ENCODE measurements at places on chromosomes 1 and 21.

- DNase-seq = peak; percentile 12
Measured at GRCh38 chr1:47703981-47704596, 266.2 kb downstream of the FOXD2 start.

- DNase-seq = no peak
Measured at GRCh38 chr1:228313536-228314277, 92.9 kb downstream of the TRIM11 start.

- DNase-seq = no peak
Measured at GRCh38 chr21:45855248-45855811, 126.2 kb upstream of the COL6A1 start.

DNA sequence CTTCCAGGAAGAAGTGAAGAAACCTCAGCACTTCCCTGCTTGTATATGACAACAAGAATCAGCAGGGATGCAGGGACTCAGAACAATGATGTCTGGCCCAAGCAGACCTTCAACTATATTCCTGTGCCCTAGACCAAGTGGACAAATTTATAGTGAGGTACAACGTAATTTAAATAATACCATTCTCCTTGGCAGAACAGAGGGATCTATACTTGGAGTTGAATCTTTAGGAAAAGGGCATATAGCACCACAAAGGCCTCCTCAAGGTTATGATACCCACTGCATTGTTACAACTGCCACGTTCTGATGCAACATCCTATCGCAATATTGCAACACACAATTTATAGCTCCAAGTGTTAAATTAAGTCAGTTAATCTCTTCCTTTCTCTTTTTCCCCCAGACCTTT lies 29.1 kb upstream of the GFI1 start:
- peak; percentile 42 for DNase-seq

GRCh38 chr1:189960769-189961168 lies 516.9 kb downstream of the BRINP3 start:
- no peak for DNase-seq

DNA sequence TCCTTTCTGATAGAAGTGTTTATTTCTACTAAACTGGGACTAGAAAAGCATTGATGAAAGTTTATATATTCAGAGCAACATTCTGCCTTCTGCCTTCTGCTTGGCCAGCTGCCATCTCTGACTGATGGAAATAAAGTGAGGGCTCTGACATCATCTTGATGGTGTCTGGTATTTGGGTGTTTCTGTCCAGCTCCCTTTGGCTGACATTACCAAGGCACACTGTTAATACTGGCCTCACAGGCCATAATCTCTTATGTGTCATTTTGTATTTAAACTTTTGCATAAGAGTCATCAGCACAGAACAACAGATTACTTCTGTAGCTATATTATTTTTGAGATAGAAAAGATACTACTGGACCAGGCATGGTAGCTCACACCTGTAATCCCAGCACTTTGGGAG lies 216.9 kb downstream of the RYR2 start:
- no peak for DNase-seq

DNA sequence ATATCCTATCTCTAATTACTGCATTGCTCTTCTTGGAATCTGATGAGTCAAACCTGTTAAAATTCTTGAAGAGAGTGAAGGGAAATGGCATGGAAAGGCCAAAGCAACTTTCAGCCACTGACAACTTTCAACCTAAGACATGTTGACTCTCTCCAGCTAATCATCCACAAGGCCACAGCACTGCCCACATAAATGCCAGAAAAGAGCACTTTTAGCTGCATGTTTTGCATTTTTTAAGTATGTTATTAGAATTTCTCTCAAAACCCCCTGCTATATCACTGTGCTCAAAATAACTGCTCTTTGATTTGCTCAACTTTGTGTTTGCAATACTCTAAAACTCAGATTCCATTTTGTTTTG lies 352.5 kb downstream of the ADGRL2 start:
- DNase-seq = no peak

DNA sequence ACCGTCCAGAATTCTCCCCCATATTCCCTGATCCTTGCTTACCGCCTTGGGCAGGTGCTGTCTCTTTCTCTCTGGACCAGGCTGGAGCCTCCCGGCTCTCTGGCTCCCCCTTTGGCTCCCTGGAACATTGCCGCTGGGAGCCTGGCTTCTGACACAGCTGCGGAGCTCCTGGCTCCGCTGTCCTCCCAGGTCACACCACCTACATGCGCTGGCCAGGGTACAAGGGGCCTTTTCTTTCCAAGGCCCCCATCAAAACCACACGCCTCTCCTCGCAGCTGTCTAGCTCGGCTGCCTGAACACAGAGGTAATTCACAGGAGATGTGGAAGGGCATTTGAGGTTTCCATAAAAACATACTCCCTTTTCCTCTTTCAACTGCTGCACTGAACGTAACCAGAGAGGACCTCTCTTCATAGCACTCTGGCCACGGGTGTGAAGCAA lies 7.5 kb upstream of the ZNF648 start:
- DNase-seq = peak; percentile 0

- no peak for DNase-seq
Measured at GRCh38 chr1:58155418-58156123, 391.0 kb downstream of the OMA1 start.

DNA sequence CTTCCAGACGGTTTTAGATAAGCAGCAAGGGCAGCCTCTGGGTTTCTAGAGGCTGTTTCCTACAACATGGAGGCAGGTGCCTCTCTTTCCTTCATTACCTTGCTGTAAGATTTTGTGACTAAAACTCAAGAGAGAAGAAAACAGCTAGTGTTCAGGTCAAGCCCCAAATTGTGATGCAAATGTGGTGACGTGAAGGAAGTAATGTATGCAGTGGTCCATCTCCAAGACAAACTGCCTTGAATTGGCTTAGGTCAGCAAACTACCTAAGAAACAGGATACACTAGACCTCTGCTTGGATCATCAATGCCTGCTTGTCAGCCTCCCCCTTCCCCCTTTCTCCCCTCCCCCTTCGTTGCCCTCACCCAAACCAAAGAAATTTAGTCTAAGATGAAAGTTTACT lies 28.9 kb upstream of the RIPK4 start:
- no peak for DNase-seq

- peak; percentile 93 for DNase-seq
Measured at GRCh38 chr1:243596431-243597062, 253.5 kb downstream of the AKT3 start.

DNA sequence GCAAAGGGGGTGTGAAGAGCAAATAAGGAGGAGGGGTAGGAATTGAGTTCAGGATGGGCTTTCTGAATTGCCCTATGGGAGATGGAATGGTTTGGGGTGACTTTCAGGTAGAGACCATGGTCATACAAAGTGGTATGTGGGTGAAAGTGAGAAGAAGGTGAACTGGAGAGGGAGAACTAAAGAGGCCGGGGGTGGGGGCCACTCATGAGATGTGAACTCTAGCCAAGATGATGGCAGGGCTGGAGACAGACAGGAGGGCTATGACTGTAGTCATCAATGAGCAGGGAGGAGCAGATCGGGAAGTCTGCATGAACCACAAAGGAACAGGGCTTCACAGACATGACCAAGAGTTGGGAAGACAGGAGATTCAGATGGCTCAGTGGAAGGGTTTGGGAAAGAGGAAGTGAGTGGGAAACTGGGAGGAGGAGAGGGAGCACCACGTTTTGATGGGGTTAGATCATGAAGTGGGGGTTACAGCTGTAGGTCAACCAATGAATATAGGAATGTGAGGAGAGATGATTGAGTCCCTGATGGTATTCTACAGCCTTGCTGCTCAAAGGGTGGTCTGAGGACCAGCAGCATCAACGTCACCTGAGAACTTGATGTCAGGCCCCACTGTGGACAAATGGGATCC lies 20.7 kb upstream of the LRRC8D start:
- no peak for DNase-seq

- DNase-seq = no peak
Measured at GRCh38 chr1:101465941-101466340, 229.1 kb downstream of the S1PR1 start.

GRCh38 chr1:18188820-18189517 lies 81.4 kb downstream of the IGSF21 start:
- DNase-seq = no peak

- DNase-seq = no peak
Measured at GRCh38 chr1:29289493-29289892, 53.2 kb downstream of the PTPRU start.

DNA sequence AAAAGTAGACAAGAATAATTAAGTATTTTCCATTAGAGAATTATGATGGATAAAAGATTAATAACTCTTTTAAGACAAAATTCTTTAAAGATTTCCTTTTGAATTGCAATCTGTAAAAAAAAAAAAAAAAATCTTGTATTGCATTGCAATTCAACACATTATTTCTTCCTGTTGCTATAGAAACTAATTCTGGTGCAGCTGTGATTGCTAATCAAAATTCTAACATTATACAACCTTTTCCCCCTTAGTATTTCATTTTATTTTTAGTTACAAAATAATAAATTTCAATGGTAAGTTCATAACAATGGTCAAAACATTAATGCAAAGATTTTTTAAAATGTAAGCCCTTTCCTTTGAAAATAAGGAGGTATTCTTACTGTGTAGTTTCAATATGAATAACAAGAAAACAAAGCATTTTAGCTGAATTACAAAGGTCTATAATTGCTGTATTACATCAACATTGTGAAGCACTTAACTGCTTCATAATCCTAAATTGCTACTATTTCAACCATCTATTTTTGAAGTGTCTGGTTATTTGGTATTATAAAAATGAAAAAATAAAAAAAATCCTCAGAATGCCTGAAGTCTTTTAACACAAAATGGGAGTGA lies 135.0 kb downstream of the SYT14 start:
- no peak for DNase-seq

DNA sequence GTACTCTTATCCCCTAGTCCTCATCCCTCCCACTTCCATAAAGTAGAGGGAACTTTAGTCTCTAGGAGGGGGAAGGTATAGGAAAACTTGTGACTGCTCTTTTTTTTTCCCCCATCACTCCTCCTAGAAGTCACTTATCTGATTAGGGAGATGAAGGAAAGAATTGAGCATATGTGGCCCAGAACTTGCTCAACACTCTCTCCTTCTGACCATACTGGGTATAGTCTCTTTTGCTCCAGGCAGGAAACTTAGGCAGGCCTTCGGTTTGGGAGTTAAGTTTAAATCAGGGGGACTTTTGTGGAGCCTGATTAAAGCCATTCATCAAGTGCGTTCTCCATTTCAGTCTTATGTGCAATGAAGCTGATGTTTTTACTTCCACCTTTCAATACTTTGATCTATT lies 5.8 kb downstream of the UBE2U start:
- peak; percentile 30 for DNase-seq

DNA sequence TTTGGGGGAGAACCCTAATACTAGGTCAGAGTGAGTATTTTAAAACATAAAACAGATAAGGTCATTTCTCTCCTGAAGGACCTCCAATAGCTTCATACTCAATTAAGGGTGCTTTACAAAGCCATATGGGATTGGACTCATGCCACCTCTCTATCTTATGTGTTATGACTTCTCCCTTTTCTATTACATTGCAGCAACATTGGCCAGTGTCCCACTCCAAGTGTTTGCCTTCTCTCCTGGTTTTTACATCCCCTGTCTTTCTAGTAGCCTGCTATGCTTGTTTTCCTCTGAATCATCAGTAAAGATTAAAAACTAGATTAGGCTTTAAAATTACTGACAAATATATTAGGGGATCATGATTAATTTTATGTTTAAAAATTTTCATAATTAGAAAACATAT lies 66.6 kb downstream of the SCMH1 start:
- DNase-seq = peak; percentile 54

GRCh38 chr1:201916649-201917249 lies 28.1 kb downstream of the SHISA4 start:
- DNase-seq = peak; percentile 99

- DNase-seq = peak; percentile 96
Measured at GRCh38 chr1:8121261-8122159, 95.4 kb upstream of the ERRFI1 start.

- peak; percentile 18 for DNase-seq
Measured at GRCh38 chr1:55287723-55288122, 72.6 kb upstream of the USP24 start.

DNA sequence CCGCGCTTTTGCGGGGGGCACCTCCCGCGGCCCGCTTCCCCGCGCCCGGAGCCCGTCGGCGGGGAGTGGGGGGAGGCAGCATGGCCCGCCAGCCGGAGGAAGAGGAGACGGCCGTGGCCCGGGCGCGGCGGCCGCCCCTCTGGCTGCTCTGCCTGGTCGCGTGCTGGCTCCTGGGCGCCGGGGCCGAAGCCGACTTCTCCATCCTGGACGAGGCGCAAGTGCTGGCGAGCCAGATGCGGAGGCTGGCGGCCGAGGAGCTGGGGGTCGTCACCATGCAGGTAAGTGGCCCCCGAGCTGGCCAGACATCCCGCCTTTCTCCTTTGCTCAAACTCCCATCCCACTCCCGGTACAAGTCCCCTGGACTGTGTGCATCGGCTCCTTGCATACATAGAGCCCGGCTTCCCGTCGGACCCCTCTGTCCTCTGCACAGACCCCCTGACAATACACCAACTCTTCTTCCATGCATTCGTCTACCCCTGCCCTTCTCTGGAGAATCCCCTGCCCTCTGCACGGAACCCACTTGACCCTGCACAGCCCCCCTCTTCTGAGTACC lies 812 bp downstream of the CACHD1 start:
- DNase-seq = peak; percentile 18

DNA sequence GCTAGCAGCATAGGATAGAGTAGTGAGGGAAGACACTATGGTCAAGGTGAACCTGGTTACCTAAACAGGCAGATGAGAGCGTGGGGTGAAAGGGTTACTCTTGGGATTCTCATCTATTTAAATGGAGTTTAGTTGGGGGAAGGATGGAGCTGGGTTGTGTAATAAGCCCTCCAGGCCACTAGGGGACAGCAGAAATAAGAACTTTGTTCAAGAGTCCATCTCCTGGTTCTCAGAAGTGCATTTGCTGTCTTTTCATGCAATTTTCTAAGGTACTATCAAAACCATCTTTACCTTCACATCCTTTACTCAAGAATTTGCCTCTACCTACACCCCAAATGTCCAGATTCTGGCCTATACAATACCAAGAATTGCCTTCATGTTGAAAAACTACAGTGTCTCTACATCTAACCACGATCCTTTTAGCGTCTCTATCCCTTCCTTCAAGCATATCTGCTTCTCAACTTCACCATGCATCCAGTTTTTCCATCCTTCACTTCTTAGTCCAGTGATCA lies 28.0 kb downstream of the SLAMF1 start:
- DNase-seq = no peak

- DNase-seq = no peak
Measured at GRCh38 chr1:3070309-3070643, 1.3 kb downstream of the PRDM16 start.

DNA sequence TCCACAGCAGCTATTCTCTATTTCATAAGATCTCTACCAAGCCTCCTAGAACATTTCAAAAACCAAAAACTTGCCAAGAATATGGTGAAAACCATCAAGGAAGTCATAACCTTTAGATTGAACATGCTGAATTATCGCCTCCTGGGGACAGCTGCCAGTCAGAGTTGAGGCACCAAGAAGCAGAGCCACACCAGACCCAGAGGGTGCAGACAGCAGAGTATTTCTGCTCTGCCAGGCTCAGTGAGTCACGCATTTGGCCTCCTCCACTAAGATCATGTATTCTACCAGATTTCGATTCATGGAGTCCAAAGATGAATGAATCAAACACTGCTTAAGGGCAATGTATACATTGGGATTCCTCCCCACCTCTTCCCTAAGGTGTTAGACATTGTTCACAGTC lies 2.1 kb downstream of the F3 start:
- DNase-seq = peak; percentile 64

Measured in fibroblast of villous mesenchyme (primary cell).